Effector memory CD4-positive, alpha-beta T cell (primary cell): ENCODE measurements at places on chromosomes 3 and 15.

DNA sequence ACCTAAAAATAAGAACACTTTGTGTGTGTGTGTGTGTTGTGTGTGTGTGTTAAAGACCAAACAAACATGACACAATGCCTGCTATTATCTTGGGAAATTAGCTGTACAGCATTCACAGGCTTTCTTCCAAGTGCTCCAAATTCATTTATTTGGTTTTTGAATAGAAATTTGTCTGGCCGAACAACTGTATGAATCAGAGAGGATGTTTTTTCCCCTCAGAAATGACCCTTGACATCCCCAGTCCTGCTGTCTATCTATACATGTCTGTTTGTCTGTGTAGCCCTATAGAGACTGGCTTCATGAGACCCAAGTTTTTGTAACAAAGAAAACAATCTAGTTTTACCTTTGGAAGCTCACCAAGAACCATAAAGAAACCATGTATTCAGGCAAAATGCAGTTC lies 549.8 kb downstream of the NSUN3 start:
- H3K4me3 ChIP-seq = no peak overlapping the region
- H3K27me3 ChIP-seq = no peaks in the 10 kb centered on the region
- no peaks in the 10 kb centered on the region for H3K36me3 ChIP-seq
- no peak overlapping the region for H3K27ac ChIP-seq
- no peaks in the 10 kb centered on the region for H3K4me1 ChIP-seq

DNA sequence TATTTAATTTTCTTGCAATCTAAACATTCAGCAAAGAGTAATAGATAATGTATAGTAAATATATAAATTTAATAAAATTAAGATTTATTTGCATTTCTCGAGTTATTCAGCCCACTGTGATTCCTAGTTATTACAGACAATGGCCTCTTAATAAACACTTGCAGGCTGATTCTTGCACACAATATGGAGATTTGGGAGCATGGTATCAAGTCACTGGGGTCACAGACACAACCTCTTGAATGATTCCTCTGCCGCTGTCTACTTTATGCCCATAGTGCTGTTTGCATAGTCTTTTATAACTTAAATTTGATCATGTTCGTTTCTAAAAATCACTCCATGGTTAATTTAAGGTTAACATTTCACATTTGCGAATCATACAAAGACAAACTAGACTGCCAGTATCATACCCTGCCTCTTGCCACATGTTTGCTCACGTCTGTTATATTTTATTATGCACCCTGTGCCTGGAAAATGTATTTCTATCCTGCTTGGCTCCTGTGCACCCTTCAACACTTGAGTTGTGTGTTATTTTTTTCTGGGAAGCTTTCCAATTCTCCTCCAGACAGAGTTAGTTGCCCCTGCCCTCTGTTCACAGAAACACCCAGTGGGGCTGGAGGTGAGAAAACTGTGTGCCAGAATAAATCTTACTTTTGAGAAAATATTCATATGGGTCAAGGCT lies 206.3 kb upstream of the ROBO1 start:
- no peaks in the 10 kb centered on the region for H3K4me1 ChIP-seq
- H3K27me3 ChIP-seq = no peaks in the 10 kb centered on the region
- H3K36me3 ChIP-seq = no peaks in the 10 kb centered on the region
- no peak overlapping the region for H3K27ac ChIP-seq
- no peak for DNase-seq
- no peak overlapping the region for H3K4me3 ChIP-seq

DNA sequence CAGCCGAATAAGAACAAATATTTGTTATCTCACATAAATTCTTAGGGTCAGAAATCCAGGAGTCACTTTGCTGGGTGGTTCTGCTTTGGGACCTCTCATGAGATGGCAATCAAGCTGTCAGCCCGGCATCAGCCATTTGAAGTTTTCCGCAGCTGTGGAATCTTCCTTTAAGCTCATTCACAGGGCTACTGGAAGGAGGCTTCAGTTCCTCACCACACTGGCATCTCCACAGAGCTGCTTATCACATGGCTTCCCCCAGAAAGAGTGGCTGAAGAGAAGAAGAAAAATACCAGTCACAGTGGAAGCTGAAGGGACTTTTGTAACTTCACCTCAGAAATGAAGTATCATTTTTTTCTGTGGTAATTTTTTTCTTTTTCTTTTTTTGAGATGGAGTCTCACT lies 267.7 kb downstream of the CHL1 start:
- DNase-seq = no peak
- H3K4me3 ChIP-seq = no peak overlapping the region
- H3K27ac ChIP-seq = no peak overlapping the region
- no peaks in the 10 kb centered on the region for H3K36me3 ChIP-seq

GRCh38 chr3:11288786-11289637 lies 16.8 kb downstream of the ATG7 start:
- no peak for DNase-seq
- no peak overlapping the region for H3K27ac ChIP-seq
- peaks cover 24% of the 10 kb centered on the region for H3K4me1 ChIP-seq

- no peaks in the 10 kb centered on the region for H3K27me3 ChIP-seq
- DNase-seq = no peak
- H3K4me3 ChIP-seq = peak overlapping the region; percentile 92
- peak overlapping the region; percentile 98 for H3K27ac ChIP-seq
- H3K4me1 ChIP-seq = peaks cover 17% of the 10 kb centered on the region
Measured at GRCh38 chr15:55319537-55320237, 665 bp downstream of the PIGB start.

DNA sequence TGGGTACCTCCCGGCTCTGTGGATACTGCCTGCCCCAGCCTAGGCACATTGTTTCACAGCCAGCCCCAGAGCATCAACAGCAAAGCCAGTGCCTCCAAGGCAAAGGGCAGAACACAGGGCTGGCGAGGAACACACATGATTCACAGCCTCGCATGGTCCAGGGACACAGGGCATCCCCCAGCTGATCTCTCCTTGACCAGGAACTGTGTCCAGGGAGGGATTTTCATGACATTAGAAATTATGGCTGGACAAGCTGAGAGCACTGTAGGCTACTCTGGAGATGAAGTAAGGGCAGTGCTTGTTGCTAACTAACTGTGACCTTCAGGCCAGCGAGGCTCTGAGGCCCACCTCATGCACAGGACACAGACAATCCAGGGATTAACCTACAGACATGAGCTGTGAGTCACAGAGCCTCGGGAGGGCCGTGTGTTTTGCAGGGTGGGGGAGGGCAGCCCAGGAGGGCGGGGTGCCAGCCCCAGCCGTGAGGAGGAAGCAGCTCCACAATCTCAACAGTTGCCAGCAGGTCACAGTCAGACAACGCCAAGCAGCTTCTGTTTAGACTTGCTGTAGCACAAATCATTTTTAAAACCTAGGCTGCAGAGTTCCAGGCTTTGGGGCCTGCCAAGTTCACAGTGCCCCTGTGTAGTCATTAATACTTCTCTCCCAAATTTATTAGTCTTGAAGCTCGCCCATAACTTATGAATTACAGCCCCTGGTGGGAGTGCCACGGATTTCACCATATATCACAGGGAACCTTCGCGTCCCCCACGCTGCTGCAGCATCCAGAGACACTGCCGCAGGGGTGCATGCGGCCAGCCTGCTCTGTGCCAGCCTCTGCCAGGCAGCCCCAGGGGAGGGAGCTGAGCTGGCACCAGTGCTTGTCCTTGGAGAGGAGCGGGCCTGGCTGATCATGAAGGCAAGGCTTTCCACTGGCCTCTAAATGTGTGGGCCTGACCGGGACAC lies 114.7 kb downstream of the ETFA start:
- H3K36me3 ChIP-seq = no peaks in the 10 kb centered on the region
- no peaks in the 10 kb centered on the region for H3K4me1 ChIP-seq
- no peak overlapping the region for H3K4me3 ChIP-seq
- no peak for DNase-seq
- H3K27ac ChIP-seq = no peak overlapping the region

DNA sequence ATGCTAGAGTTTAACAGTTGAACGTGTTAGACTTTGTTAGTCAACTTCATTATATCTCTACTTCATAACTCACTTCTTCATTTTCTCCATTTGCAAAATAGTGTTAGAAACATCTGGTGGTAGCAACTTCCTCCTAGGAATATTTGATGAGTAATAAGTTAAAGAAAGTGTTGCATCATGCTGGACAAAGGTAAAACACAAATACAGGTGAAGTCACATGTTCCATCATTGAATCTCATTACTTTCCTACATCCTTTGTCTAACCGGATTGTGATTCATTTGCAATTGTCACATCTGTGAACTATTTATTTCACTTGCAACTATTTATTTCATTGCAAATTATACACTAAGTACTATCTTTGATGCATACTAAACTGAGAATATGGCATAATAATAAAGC lies 186.5 kb downstream of the TUSC7 start:
- H3K27me3 ChIP-seq = no peaks in the 10 kb centered on the region
- DNase-seq = no peak
- H3K27ac ChIP-seq = no peak overlapping the region
- no peaks in the 10 kb centered on the region for H3K4me1 ChIP-seq

DNA sequence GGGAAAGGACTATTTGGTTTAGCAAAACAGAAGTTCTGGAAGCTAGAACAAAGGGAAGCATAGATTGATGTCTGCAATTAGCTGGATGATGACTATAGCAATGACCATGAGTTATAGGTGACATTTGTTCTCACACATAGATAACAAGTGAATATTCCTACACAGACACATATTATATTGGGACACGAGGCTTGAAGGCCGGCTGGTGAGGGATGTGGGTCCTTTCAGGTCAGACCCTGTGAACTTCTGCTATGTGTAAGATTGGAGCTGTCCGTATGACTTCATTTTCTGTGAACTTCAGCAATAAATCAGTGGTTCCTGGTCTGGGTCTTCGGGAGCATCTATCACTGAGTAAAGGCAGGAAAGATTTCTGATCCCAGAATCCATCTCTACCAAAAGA lies 253.6 kb upstream of the CFAP20DC start:
- H3K27ac ChIP-seq = no peak overlapping the region
- no peaks in the 10 kb centered on the region for H3K36me3 ChIP-seq
- no peak for DNase-seq
- no peaks in the 10 kb centered on the region for H3K27me3 ChIP-seq
- H3K4me1 ChIP-seq = no peaks in the 10 kb centered on the region
- H3K4me3 ChIP-seq = no peak overlapping the region
